ENCODE measurements at places on chromosomes 7 and 10. TPM values are rescaled to one million over a fixed set of nuclear protein-coding genes. Genes with fewer than 3 reads are reported as not detected.

DNA sequence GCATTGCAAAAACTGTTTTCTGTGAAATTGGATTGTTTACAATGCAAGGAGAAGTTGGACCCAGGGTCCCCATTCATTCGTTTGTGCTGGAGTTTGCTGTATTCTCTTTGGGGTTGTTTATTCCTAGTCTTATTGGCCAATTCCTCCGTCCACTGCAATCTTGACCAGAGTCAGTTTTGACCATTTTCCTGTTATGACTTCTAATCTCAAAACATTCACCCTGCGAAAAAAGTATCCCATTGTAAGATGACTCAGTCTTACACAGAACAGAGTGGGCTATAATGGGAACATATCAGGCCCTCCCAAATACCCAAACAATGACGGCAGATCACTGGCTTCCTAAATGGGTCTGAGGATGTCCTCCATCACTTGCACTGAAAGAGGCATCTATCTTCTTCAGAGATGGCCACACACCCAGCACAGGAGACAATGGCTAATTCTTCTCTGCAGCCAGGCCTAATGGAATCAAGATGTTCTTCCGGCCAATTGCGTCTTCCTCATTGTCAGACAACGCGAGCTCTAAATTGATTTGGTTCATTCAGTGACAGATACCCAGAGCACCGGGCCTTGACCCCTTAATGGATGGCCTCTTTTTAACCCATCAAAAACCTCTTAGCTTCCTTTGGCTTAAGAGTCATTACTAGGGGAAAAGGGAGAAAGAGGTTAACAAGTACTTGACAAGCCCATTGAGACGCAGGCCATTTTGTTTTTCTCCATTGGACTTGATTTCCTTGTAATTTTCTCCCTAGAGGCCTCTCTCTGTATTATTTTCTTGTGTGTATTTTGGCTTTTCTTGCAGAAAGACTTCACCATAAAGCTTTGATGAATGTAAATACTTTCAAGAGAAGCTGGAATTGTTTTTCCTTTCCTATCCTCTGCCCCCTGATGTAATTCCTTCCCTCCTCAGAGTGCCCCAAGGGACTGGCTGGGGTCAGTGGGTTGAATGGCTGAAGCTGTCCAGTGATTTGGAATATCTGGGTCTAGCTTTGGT is 129.6 kb downstream of the PRPF18 start:
- no peak for ATAC-seq

DNA sequence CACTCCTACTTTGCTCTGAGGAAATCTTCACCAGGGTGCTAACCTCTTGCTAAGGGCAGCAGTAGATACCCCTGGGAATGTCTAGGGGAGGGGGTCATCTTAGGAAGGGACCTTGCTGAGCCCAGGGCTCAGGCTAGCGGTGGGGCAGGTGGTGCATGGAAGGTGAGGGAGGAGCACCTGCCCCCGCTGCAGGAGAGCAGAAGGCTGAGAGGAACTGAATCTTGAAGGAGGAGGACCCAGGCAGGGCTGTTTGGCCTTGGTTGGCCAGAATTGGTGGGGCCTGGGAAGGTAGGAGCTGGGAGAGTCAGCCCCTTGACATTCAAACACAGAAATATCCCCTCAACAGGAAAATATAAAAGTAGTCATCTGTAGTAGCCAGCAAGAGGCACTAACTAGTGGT is 7.0 kb downstream of the CALHM3 start:
- ATAC-seq = no peak

Gene NPC1L1
- not detected for total RNA-seq

Gene PLCE1
- total RNA-seq = 0.09 TPM

Gene EVX1
- not detected for total RNA-seq

Gene ITPRID1
- not detected for total RNA-seq

Data from activated T-helper 17 cell treated with anti-CD3 and anti-CD28 coated beads, Interleukin-2, amount 50 U/mL, for 72 hours (primary cell).